Naive thymus-derived CD4-positive, alpha-beta T cell (primary cell): ENCODE measurements at places on chromosomes 7 and 10. TPM values are rescaled to one million over a fixed set of nuclear protein-coding genes. Genes with fewer than 3 reads are reported as not detected.

The SLC29A4 gene
- total RNA-seq, result 0.51 TPM

The RSBN1L gene
- total RNA-seq, result 19.7 TPM

The ANKRD61 gene
- total RNA-seq, result 0.18 TPM in 1 of 2 replicates, not detected in the other

The LRRC61 gene
- 9.4 TPM for total RNA-seq

The GLRX3 gene
- 44.2 TPM for total RNA-seq

The AKAP9 gene
- total RNA-seq, result 63.0 TPM

The CALHM3 gene
- total RNA-seq, result not detected

The TFR2 gene
- 12.1 and 14.4 TPM in 2 replicates for total RNA-seq

The GPR22 gene
- total RNA-seq, result not detected

The AKR1C8 gene
- total RNA-seq, result 1.8 TPM

The MIOS gene
- 27.5 TPM for total RNA-seq

The PNLIPRP3 gene
- not detected for total RNA-seq

The LIPK gene
- total RNA-seq, result not detected

The RNF133 gene
- not detected for total RNA-seq

The HOXA11 gene
- total RNA-seq, result not detected
